ENCODE measurements at places on chromosomes 1 and 21.

DNA sequence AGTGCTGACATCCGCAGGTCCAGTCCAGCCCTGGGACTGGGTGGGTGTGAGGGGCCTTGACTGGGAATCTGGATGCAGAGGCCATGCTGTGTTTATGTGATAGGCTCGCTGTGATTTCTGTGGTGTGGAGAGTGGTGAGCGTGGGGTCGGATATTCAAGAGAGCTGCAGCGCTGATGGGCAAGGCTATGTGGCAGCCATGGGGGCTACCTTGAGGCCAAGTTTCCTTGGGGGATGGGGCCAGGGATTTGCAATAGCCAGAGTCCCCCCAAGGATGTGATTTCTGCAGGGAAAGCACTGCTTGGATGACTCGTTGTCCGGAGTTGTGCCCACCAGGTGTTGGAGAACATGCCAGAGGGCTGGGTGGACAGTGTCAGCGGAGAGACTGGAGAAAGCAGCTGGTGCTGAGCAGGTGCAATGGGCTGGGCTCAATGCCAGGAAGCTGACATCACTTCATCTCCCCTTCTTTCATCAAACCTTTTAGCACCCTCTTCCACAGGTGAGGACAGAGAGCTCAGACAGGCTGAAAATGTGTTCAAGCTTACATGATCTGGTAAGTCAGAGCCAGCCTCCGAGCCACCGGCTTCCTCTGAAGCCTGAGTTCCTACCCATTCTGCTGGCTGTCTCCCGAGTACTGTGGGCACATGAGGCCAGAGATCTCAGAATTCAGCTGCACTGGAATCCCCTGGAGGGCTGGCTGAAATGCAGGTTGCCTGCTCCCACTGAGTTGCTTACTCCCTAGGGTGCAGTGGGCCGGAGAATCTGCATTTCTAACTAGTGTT, 132.9 kb downstream of the RHOU start:
- DNase-seq: no peak

GRCh38 chr1:209162651-209163050, 420.9 kb upstream of the CAMK1G start:
- no peak for DNase-seq

- no peak for DNase-seq
These were observed 21.5 kb downstream of the DHCR24 start for GRCh38 chr1:54865238-54866073.

DNA sequence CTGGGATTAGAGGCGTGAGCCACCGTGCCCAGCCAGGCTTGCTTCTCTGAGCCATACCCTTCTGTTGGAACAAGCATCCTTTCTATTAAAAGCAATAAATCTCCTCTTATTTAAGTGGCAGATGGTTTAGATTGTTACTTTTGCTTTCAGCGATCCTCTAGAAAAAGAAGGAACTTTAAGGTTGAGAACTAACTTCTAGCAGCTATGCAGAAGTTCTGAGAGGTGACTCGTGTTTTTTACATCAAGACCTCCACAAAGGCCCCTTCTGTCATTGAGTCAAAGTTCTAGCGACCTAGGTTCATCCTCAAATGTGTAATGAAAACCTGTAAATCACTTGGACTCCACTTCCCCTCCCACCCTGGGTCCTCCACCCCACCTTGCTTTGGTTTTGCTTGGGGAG, 30.8 kb downstream of the PLEKHO1 start:
- no peak for DNase-seq

- no peak for DNase-seq
These were observed 12.3 kb downstream of the RNU1-2 start for GRCh38 chr1:16907870-16908758.

GRCh38 chr1:112502826-112503225, 5.9 kb upstream of the WNT2B start:
- peak; percentile 71 for DNase-seq

DNA sequence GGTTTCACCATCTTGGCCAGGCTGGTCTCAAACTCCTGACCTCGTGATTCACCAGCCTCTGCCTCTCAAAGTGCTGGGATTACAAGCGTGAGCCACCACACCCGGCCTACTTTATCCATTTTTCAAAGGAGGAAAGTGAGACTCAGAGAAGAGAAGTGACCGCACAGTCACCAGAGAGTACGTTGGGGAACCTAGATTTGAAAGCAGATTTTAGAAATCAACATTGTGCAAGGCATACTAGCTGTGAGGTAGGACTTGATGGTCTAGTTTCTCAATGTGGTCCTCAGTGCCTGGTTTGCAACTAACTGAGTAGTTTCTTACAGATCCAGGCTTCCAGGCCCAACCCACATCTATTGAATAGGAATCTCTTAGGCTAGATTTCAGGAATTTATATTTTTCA, 1.7 kb upstream of the PRCC start:
- DNase-seq: no peak

GRCh38 chr21:33687634-33688033, 45.3 kb downstream of the ITSN1 start:
- no peak for DNase-seq

- no peak for DNase-seq
These were observed 48.9 kb upstream of the POU3F1 start for GRCh38 chr1:38095454-38095931.

DNA sequence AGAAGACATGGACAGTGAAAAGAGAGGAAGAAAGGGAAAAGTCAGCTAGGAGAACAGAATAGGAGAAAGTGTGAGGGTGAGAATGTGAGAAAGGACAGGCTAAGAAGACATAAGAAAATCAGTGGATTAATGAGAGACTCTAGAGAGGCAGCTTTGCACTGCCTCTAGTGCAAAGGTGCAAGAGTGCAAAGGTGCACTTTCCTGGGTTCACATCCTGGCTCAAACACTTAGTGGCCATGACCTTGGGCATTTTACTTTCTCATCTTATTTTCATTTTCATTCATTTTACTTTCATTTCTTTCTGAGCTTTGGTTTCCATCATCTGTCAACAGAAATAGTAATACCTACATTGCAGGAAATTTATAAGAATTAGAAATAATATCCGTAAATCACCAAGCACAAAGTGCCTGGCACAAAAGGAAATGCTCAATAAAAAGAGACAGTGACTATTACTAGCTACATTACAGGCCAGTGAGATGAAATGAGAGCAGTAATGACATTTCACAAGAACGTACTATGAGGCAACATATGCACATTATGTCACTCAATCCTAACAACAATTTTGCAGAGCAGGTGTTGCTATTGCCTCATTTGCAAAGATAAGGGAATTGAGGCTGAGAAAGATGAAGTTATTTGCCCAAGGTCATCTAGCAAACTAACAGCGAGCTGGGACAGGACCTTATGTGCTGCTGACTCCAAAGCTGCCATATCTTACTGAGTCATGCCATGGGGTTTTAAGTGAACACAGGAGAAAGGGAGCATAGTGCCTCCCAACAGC, 107.0 kb upstream of the TLR5 start:
- no peak for DNase-seq

DNA sequence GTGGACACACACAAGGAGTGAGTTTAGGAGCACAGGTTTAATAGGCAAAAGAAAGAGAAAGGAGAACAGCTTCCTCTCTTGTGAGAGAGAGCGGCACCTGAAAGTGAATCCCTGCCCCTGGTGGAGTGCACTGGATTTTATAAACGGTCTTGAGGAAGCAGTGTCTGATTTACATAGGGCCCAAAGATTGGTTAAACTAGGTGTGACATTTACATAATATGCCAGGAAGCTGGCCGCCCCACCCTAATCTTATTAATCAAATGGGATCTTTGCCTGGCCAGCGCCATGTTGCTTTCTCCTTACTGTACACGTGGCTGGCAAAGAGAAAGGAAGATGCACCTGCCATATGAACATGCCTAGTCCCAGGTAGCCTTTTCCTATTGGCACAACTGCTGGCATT, 38.7 kb downstream of the CFH start:
- DNase-seq: no peak

DNA sequence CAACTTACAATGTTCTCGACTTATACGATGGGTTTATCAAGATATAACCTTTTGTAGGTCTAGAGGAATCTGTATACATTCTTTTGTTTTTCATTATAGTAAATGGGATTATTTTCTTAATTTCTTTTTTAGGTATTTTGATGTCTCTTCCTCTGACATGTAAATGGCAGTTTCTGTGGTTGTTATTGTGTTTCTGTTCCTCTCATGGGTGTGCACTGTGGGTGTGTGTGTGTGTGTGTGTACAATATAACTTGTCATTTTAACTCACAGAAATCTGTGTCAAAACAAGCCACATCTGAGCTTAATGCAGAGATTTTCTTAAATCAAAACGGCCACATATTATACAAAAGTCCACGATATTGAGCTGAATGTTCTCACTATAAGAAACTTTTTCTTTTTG, 1300.8 kb upstream of the B3GALT2 start:
- DNase-seq: no peak

- DNase-seq: no peak
These were observed 20.1 kb upstream of the NPPB start for GRCh38 chr1:11878891-11879190.

DNA sequence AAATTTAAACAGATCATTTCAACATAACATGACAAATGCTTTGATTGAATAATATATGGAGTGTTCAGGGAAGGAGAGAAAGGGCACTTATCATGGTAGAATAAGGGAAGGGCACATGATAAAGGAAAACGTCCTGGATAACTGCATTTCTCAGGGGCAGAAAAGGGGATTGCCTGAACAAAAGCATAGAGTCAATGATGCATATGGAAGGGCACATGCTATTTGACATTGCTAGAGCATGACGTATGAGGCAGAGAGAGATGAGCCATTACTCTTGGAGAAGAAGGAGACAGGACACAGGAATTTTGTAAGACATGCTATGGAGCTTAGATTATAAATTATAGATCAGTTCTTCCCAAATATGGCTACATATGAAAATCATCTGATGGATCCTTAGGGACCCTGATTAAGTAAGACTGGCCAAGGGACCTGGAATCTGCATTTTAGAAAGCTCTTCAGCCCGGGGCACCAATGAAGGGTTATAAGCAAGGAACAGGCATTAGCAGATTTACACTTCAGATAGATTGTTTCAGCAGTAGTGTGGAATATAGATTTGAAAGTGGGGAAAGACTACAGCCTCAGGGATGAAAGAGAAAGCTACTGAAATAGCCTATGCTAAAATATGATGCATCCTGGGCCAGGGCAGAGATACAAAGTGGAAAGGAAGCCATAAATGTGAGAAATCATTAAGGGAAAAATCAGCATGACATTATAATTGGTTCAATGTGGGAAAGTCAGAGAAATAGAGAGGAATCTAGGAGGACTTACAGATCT, 21.3 kb downstream of the FMO2 start:
- DNase-seq: no peak

DNA sequence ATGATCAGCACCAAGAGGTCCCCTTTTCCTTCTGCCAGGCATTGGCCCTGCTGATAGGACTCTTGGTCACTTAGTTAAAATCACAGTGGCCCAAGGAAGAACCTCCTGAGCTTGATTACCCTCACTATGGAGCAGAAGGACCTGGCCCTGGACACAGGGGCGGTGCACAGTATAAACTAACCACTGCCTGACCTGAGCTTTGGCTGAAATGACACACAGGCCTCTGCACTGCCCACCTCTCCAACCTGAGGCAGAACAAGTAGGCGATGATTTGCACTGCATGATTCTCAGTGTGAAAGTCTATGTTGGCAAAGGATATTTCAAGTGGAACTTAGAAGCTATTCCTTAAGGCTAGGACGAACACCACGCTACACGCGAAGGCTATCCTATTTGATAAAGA, 48.5 kb downstream of the CAPN2 start:
- no peak for DNase-seq

- DNase-seq: no peak
These were observed 73.5 kb upstream of the WNT4 start for GRCh38 chr1:22216210-22216883.

Measured in eye (tissue), 1 donor.